ENCODE measurements at places on chromosomes 2 and 18.

DNA sequence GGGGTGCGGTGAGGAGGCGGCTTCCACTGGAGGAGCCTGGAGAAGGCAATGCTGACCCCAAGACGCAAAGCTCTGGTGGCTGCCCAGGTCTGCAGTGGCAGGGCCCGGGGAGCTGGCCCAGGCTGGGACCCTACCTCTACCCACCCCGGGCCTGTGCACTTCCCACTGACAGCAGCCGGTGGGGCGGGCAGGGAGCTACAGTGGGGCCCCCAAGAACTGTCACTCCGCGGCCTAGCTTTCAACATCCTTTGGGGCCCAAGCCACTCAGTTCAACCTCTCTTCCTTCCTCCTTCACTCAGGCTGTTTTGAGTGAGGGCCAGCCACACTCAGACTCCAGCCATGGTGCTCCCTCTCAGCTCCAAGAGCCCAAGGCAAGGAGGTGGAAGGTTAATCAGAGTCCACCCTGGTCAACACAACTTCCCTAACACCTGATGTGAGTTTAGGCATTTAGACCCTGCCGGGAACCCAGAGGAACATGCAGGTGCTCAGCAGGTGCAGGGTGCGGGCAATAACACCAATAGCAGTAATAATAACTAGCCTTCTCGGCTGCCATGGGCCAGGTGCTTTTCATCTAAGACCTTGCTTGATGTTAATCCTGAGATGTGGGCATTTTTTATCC is 93.6 kb downstream of the ZFP36L2 start:
- no peak for DNase-seq

DNA sequence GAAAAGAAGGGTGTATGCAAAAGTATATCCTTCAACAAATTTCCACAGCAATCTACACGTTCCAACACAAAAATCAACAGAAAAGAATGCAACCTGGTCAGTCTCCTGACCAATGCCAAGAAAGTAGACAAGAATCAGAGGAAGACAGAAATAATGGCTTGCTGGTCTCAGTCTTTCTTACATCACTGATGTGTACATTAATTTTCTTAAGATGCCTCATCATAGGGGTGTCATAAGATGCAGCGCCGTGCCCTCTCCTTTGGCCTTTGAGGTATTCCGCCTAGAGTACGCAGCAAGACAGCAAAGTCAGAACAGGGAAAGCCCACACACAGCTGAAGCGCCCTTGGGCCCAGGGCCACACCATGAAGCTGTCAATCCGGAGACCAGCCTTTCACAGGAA is 112.9 kb downstream of the RIF1 start:
- DNase-seq, result no peak

DNA sequence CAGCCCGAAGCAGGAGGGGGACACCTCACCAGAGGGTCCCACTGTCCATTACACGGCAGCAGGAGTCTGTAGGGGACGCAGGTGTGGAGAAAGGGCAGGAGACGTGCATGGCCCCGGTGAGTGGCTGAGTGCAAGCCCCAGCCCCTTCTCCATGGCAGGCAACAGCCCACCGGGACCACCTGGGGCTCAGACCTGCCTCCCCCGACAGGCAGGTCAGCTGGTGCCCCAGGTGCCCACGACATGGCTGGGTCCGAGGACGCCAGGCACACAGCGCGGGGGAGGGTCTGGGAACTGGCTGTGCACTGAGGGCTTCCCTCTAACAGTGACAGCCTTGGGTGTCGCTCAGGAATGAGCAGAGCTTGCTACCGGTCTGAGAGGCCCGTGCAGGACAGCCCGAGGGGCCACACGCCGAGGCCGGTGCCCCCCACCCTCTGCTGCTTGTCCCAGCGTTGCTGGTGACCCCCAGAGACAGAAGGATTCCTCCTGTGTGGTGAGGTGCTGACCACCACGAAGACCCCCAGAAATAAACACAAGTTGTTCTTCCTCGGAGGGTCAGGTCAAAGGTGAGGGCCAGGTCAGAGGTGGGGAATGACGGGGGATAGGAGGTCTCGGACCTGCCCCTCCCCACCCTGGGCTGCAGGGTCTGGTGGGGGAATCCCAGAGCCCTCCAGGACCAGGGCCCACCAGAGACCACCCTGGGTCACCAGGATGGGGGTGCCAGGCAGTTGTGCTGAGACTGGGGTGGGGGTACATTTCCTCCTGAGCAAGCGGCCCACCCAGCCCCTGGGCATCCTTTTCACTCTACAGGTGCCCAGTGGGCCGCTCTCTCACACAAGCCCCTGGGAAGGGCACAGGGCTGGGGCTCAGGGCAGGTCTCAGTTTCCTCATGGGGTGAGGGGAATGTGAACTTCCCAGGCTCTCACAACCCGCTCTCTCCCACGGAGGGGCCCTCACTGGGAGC is 50.6 kb downstream of the SLC66A2 start:
- DNase-seq, result no peak

- no peak for DNase-seq
Measured at GRCh38 chr2:113134717-113135116, 7.3 kb downstream of the IL1RN start.
